ENCODE measurements at places on chromosomes 2 and 18. TPM values are rescaled to one million over a fixed set of nuclear protein-coding genes. Genes with fewer than 3 reads are reported as not detected.

GRCh38 chr2:106159866-106160785 is 34.0 kb downstream of the UXS1 start:
- DNase-seq = no peak

DNA sequence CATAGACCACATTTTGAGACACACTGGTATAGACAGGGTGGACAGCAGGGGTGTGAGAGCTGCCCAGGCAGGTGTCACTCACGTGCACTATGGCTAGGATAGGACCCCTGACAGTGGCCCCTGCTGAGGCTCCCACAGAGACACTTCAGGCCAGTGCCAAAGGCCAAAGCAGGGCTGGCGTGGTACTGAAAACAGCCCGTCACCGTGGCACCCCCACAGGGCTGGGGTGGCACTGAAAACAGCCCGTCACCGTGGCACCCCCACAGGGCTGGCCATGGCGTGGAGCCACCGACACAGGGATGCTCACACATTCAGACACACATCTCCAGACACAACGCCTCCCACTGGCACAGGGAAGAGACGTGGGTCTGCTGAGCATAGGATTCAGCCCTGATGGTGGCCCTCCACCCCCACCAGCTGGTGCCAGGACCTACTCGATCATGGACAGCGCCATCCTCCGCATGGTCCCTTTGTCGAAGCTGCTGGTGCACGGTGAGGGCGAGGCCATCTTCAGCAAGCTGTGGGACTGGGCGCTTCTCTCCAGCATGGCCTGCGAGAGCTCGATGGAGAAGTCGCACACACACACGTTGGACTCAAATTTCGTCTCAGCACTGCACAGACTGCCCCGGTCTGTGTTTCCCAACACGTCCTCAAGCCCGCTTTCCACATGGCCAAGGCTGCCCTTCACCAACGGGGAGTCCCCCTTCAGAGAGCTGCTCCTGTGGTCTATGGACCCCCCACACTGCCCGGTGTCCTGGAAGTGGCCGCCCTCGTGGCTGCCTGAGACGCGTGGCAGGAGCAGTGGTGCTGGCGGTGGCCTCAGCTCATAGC is 34.1 kb downstream of the ANKMY1 start:
- no peak for DNase-seq

- DNase-seq = no peak
Observed at GRCh38 chr18:23861805-23862470, 152.6 kb upstream of the TTC39C start.

DNA sequence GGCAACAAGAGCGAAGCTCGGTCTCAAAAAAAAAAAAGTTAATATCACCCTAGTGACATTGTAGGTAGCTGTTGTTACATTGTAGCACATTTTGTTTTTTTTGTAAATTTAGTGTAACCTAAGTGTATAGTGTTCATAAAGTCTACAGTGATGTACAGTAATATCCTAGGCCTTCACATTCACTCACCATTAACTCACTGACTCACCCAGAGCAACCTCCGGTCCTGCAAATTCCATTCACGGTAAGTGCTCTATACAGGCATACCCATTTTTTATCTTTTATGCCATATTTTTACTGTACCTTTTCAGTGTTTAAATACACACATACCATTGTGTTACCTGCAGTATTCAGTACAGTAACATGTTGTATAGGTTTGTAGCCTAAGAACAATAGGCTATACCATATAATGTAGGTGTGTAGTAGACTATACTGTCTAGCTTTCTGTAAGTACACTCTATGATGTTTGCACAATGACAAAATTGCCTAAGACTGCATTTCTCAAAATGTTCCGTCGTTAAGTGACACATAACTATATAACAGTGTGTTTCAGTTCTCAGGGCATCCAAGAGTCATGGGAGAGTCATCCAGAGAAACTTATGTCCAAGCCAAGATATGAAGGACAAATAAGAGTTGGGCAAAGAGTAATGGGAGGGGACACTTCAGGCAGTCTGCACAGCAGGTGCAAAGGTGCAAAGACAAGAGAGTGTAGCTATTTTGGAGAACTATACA is 68.4 kb downstream of the TANK start:
- no peak for DNase-seq

INHBB gene
- polyA plus RNA-seq = 0.51 TPM

ECEL1 gene
- polyA plus RNA-seq = 0.25 TPM

MROH2A gene
- 0.59 TPM for polyA plus RNA-seq

CD302 gene
- polyA plus RNA-seq = 63.0 TPM

Data from right lung (tissue), 10 donors.